IPS-NIHi11 (cell line): ENCODE measurements at places on chromosomes 13 and 19.

- DNase-seq = no peak
Observed at GRCh38 chr13:43884222-43884621, 4.5 kb downstream of the LACC1 start.

DNA sequence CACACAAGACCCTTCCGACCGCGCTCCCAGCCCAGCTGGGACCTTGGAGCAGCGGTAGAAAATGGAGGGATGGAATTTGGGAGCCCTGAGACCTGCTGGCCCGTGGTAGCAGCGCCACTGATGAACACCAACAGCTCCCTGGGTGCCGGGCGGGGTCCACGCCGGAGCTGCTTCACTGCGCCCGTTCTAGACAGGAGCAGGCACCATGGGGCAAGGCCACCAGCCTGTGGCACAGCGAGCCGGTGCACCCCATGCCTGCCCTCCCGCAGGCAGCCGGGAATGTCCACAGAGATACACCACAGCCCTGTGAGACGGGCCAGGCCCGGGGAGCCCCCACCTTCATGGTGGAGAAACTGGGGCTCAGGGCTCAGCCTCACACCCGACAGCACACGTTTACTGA lies 9.9 kb upstream of the SHC2 start:
- DNase-seq = no peak

DNA sequence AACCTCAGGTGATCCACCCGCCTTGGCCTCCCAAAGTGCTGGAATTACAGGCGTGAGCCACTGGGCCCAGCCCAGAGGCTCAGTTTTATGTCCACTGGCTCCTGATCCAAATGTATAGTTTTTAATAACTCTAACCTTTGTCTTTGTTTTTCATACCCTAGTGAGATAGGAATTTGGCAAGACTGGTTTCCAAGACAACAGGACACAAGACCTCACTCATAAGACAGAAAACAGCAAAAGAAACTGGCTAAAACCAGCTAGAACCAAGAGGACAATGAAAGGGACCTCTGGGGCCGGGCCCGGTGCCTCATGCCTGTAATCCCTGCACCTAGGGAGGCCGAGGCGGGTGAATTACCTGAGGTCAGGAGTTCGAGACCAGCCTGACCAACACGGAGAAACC lies 27.6 kb downstream of the CPT1C start:
- DNase-seq = no peak

DNA sequence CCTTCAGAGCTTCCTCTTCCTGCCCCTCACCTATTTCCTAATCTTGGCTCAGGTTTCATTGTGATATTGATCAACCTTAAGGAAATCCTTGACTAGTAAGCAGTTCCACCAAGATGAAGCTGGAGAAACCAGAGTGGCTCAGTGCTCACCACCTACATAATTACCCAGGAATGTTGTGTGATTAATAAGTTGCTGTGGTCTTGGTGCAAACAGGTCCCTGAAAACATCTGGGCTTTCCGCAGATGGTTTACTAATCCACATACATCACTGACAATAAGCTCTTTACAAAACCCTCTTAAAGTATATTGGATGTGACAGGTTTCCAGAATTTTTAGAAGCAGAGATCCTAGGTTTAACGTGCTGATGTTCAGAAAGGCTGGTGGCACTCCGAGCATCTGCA lies 8.6 kb upstream of the SERP2 start:
- DNase-seq = no peak

- DNase-seq = no peak
Observed at GRCh38 chr19:55940306-55940705, 7.3 kb upstream of the NLRP8 start.
